NB4 (cell line): ENCODE measurements at places on chromosomes 13 and 19.

DNA sequence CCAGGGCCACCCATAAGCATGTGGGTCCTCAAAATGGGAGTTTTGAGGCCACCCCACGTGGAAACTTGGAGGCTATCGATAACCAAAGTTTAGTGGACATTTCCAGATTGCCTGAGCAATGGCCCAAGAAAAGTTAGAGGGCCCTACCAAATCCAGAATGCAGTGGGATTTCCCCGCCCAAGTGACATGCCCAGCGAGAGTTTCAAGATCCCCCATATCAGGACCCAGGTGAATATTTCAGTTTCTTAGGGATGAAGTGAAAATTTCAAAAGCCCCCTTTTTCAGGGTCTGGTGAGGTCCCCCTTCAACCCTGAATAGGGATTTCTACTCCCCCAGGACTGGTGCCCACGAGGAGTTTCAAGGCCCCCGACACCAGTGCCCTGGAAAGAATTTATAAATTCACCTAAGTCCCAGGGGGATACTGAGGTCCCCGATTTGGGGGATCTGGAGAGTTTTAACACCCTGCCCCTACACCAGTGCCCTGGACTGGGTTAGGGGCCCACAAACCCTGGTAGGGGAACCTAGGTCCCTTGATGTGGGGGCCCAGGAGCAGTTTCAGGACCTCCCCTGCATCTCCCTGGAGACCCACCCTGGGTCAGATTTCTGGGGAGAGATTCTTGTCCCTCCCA, 695 bp downstream of the BST2 start:
- peak; percentile 27 for DNase-seq

- DNase-seq = peak; percentile 32
Observed at GRCh38 chr19:6501740-6502648, at the start of gene TUBB4A. Gene TUBB4A, minus strand, starts transcription at chr19:6502309. Its CDS starts 97 bp downstream, at chr19:6502212.

DNA sequence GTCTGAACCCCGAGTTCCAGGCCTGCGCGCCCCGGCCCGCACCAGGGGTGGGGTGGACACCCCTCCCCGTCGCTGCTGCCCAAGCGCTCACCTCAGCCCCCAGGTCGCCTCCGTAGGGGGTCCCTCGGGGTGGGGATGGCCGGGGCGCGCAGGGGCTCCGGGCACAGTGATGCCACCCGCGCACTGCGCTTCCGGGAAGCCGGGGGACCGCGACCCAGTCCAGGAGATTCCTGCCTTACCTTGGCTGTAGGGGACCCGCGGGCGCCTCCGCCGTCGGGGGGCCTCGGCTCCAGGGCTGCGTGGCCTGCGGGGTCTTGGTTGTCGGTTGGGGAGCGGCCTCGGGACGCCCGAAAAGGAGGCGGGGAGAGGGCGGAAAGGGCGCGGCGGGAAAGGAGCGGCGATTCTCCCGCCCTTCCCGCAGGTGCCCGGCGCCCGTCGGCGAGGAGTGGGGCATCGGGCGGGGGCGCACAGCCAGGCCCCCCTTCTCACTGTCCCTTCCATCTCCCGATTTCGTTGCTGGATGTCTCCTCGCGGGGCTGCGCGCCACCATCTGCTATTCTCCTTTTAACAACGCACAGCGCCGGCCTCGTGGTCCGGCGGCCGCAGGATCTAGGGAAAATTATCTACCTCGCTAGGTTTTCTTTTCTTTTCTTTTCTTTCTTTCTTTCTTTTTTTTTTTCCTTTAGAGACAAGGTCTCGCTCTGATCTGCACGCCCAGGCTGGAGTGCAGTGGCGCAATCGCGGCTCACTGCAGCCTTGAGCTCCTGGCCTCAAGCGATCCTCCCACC, at the start of gene KEAP1:
TSS of gene KEAP1 (minus strand) at position 355 of the 788 bp plus-strand sequence. CDS start 3,323 bp downstream, outside the sequence.
- DNase-seq = peak; percentile 89

GRCh38 chr13:23690668-23691067, 120.5 kb downstream of the TNFRSF19 start:
- no peak for DNase-seq

DNA sequence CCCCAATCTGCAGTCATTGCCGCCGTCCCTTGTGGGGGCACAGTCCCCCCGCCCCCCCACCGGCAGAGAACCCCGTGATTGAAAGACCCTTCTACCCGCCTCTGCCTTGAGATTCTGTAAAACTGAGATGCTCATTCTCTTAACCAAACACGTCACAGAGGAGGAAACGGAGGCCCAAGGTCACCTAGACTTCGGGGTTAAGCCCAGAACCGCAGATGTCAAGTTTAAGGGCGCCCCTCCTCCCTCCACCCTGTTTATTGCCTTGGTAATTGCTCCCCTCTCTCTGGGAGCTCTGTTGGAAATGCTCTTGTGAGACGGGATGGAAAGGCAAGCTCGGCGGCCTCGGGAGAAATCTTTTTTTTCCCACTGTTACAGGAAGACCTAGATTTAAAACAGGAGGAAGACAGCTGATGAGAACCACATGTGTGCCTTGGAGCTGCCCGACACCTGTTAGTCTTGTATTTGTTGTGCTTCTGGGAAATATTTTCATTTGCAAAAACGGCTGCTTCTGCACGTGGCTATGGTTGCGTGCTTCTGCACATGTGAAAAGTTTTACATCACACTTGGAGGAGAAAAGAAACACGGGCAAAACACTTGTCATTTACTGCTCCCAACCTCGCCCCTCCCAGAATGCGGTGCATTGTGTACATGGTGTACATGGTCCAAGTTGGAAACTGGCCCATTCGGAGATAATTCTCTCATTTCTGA, 1.1 kb upstream of the MED26 start:
- no peak for DNase-seq

GRCh38 chr13:24802074-24802473, 38.1 kb downstream of the RNF17 start:
- peak; percentile 66 for DNase-seq

- DNase-seq = no peak
Observed at GRCh38 chr19:15289673-15290072, 42.7 kb downstream of the BRD4 start.

DNA sequence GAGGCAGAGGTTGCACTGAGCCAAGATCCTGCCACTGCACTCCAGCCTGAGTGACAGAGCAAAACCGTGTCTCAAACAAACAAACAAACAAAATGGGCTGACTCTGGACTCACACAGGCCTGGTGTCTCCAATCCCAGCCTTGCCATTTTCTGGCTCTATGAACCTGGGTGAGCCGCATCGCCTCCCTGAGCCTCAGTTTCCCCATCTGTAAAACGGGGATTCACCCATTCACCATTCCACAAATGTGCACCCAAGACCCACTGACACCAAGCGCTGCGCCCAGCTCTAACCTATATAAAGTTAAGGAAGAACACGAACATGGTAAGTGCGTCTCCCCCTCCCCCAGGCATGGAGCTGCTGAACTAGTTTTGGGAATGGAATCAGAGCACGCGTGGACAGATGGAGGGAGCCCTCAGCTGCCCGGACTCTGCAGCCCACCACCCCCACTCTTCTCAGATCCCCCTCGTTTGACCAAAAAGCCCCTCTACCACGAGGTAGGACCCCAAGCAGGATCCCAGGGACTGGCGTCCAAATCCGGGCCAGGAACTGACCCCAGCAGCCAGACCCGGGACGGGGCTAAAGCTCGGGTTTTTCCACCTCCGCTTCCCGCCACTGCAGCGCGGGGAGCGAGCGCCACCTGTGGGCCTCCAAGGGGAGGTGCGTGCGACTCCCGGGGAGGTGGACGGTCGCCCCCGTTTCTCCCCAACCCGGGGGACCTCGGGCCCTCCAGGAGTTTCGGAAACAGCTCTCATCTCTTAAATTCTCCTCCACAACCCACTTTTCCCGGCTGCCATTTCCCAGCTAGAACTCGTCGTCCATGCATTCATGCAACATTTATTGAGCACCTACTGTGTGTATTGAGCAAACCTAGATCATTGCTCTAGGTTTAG, 33.0 kb upstream of the ADGRE5 start:
- DNase-seq = peak; percentile 66

DNA sequence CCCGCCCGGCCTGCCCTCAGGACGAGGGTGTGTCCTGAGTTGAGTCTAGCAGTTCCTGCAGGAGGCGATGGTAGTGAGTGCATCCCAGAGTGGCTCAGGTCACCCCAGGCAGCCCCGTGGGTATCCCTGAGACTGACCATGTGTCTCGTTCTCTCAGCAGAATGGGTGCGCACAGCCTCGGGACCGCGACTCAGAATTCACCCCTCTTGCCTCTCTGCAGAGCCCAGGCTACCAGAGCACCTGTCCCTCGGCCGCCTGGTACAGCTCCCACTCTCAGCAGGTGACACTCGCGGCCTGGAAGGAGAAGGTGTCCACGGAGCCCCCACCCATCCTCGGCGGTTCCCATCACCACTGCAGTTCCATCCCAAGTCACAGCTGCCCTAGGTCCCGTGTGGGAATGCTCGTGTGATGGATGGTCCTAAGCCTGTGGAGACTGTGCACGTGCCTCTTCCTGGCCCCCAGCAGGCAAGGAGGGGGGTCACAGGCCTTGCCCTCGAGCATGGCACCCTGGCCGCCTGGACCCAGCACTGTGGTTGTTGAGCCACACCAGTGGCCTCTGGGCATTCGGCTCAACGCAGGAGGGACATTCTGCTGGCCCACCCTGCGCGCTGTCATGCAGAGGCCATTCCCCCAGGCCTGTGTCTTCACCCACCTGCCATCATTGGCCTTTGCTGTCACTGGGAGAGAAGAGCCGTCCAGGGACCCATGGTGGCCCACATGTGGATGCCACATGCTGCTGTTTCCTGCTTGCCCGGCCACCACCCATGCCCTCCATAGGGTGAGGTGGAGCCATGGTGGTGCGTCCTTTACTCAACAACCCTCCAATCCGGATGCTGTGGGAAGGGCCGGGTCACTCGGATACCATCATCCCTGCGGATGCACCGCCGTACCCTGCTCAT, 87.1 kb upstream of the MCF2L start:
- no peak for DNase-seq

DNA sequence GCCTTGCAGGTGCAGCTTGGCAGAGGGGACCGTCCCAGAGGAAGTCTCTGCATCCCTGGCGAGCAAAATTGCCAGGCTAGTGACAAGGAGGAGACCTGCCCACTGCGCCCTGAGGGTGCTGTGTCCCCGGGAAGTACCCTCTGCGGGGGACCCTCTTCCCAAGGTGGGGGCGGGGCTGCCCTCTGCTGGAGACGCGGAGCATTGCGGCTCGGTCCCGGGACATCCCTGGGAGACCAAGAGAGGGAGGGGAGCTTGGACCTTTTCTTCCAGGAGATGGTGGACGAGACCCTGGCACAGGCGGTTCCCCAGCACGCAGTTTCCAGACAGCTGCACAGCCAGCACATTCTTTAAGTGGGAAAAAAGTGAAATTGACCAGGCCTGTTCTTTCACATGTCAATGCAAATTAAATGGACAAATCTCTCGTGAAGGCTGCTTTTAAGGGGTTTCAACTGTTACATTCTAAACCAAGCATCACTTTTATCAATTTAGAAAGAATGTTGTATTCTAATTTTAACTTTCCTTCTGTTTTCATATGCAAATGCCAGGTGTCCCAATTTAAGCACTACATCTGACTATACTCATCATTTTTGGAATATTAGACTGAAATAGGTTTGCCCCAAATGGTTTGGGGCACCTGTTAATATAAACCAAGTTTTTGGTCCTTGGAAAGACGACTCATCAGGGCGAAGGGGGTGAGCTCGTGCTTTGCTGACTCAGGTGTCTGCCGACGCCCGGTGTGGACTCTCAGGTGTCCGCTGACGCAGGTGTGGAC, 60.7 kb downstream of the MCF2L start:
- peak; percentile 47 for DNase-seq

DNA sequence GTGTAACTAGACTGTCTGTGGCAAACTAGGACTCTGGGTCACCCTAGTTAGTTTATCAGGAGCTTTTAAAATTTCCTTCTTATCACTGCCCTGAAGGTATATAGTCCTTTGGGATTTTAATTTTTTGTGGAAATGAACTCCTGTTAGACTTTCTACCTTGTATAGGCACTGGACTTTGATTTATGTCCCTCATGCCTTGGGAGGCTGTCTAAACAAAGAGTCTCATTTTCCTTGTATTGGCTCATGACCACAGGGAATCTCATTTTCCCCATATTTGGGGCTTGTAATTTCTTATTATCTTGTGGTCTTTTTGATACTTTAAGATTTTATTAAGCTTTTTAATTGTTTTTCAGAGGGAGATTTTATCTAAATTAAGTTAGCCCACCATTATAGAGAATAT, 21.4 kb downstream of the KCTD4 start:
- DNase-seq = no peak

- DNase-seq = no peak
Observed at GRCh38 chr13:51541037-51541436, 43.2 kb upstream of the WDFY2 start.

DNA sequence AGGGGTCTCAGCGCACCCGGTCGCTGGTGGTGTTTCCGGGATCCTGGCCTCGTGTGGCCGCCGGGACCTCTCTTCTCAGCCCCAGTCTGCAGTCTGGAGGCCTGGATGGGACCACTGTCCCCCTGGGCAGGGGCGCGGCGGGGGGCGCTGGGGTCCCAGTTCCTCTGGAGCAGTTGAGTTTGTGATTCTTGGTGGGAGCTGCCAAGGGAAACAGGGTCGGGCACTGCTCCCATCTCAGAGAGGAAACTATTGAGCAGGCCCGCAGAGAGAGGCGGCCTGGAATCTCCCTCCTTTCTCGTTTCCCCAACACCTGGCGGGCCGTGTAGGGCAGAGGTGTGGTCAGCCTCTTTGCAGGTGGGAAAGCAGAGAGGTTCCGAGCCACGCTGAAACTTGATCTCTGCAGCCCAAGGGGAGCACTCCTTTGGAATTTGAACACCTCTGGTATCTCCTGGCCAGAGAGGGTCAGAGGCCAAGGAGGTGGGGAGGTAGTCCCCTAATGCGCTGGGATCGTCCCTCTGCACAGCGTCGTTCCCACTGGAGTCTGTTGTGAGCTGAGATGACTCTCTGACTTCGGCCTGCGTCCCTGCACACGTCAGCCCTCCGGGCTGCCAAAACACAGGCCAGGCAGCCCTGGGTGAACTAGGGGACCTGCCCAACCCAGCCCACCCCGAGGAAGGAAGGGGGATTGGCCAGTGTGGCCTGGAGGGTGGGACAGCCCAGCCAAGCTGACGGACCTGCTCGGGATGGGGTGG, 741 bp downstream of the PLEKHF1 start:
- no peak for DNase-seq

DNA sequence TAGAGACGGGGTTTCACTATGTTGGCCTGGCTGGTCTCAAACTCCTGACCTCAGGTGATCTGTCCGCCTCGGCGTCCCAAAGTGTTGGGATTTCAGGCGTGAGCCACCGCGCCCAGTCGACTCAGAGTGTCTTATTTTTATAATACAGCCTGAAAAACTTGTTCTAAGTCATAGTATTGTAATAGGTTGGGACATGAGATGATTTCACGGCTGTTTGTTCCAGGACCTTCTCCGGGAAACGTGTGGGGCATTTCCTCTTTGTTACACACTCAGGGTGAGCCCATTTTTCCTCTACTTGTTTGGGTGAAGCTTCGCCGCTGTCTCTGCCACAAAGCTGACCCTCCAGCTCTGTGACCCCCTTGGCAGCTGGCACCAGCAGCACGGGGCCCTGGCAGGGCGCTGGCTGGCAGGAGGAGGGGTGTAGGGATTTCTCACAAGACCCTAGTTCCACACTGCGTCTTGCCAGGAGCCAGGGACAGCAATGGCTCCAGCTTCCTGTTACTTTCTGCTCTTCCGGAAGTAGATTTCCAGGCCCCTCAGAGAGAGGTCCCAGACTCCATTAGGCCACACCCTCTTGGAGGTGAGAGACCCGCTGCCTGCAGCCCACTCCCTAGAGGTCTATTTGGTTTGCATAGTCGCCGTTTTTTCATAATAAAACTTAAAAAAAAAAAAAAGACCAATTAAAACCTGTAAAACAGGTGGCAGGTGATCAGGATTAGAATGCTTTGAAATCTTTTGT, 15.6 kb downstream of the FGF21 start:
- no peak for DNase-seq
